ENCODE measurements at places on chromosomes 5 and 9.

DNA sequence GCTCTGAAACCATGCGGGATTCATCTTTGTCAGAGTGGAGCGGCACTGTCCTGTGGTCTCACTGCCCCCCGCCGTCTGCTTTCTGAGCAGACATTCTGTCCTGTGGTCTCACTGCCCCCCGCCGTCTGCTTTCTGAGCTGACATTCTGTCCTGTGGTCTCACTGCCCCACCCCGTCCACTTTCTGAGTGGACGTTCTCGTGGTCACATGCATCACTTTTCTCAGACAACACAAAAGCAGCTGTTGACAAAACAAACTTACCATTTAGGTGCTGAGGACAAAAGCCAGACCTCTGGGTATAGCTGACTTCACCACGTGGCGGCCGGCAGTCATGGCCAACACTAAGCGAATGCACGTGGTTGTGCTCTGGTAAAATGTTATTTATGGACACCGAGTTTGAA, 2.8 kb downstream of the LRRC14B start:
- DNase-seq = no peak

GRCh38 chr5:9924614-9925013, 294.5 kb upstream of the TAS2R1 start:
- DNase-seq = peak; percentile 88

- DNase-seq = no peak
These were observed 112.3 kb upstream of the WWC1 start for GRCh38 chr5:168179192-168179593.

DNA sequence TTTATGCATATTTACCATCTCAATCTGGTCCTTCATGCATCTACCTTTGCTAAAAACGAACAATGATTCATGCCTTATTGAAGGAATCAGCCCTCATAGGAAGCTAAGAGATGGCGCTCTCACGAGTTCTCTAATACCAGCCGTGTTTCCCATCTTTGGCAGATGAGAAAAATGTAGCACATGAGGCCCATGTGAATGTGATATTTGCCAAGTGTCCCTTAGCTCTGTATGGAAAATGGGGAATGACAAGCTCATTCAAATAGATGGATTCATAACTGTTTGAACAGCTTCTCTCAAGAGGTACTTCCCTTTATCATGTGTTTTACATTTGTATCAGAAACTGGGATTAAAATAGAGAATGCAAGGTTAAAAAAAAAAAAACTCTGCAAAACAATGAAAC, 66.1 kb downstream of the TTC39B start:
- no peak for DNase-seq

DNA sequence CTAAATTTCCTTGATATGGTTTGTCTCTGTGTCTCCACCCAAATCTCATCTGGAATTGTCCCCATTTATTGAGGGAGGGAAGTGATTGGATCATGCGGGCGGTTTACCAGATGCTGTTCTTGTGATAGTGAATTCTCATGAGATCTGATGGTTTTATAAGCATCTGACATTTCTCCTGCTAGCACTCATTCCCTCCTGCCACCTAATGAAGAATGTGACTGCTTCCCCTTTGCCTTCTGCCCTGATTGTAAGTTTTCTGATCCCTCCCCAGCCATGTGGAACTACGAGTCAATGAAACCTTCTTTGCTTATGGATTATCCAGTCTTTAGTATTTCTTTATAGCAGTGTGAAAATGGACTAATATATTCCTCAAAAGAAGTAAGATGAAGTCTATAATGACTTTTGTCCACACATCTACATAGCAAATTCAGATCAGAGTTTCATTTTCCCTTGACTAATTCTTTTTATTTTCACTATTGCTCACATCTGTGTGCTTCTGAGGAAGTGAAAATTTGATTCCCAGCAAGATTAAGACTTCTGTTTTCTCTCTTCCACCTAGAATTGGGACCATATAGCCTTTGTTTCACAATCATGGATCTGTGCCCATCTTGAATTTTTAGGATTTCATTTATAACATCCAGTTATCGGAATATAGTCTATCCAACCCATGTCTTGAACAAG, 393.5 kb downstream of the DMAC1 start:
- DNase-seq = no peak

DNA sequence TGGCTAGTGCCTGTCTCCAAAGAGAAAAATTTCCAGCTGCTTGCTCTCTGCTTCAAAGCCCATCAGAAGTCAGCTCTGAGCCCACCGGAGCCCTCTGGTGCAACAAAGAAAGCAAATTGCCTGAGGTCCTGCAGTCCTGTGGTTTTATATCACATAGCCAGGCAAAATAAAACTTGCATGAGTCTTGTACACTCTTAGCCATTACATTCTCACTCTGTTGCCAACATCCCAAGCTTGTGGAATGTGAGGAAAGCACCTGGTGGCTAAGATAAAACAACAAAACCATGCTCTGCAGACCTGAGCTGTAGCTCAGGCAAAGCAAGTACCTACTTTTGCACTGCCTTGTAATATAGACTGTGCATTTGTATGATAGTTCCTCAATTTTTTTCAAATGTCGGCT, 133.7 kb downstream of the GPBP1 start:
- DNase-seq = no peak

GRCh38 chr9:31084350-31084749, 1300.1 kb upstream of the ACO1 start:
- DNase-seq = no peak

GRCh38 chr5:151173711-151174611, 16.4 kb upstream of the ANXA6 start:
- DNase-seq = no peak

DNA sequence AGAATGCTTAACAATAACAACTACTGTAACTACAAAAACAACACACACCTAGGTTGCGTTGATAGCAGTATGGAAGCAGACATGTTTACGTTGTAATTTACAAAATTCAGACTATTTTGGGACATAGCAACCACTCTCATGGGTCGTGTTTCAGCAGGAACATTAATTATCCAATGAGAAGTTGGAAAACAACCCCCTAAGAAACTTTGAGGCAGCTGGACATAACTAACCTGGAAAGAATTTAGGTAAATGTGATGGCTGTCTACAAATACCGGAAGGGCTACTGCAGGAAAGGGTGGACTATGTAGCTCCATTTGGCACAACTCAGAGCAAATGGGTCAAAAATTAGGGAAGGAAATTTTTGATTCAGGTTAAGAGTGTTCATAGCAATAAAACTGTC, 409.3 kb downstream of the ADGRV1 start:
- DNase-seq = no peak

DNA sequence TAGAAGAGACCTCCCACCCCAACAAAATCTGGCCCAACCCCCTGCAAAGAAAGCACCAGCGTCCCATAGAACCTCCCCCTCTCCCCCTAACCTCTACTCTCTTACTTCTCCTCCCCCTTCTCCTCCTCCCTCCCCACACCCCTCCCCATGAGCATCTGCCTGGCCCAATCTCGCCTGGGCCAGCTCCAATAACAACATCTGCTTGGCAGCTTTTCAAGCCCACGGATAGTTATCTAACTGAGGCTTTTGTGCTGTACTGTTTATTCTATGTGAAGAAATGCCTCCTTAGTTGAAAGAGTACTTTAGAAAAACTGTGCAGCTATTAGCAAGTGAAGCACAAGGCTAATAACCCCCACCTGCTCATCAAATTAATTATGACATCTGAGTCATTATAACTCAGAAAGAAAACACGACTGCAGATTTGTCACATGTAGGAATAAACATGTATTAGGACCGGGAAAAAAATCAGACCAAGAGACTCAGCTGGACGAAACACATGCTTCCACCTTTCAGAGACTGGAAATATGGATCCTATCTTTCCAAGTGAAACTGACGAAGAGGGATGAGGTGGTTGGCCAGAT, 42.8 kb downstream of the NFIB start:
- no peak for DNase-seq

- DNase-seq = no peak
These were observed 58.0 kb upstream of the RPL26L1 start for GRCh38 chr5:172901012-172901780.

DNA sequence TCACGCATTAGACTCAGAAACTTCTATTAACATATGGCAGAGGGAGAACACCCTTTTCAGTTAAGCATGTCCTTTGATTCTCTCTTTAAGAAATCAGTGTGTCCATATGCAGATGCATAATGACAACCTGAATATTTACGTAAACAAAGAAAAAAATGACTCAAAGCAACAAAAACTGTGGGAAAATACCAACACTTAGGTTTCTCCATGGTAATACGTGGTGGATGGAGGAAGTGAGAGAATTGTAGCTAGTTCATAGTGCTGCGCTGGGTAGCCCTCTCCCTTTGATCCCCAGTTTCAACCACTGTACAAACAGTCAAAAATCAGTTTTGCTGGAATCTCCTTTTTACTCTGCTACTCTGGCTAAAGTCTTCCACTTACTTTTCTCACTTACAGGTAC, 2.0 kb upstream of the MAP3K1 start:
- DNase-seq = no peak

- no peak for DNase-seq
These were observed 136.5 kb downstream of the PBX3 start for GRCh38 chr9:125883565-125884217.

DNA sequence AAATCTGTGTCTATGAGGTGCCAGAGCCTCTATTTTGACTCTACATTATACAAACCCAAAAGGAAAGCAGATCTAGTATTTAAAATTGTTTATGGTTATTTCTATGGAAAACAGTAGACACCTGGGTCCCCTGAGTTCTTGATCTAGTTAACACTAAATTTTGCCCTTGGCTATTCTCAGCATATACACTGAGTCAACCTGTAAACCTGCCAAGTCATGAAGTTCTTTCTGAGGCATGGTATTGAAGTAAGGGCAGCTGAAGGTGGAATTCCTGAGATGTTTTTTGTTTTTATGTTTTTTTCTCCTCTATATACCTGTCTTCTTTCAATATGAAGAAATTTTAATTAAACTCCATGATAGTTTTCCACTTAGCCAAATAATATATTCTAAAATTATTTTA, 120.2 kb downstream of the PDE4D start:
- no peak for DNase-seq

GRCh38 chr5:40497573-40497972, 182.1 kb upstream of the PTGER4 start:
- no peak for DNase-seq

DNA sequence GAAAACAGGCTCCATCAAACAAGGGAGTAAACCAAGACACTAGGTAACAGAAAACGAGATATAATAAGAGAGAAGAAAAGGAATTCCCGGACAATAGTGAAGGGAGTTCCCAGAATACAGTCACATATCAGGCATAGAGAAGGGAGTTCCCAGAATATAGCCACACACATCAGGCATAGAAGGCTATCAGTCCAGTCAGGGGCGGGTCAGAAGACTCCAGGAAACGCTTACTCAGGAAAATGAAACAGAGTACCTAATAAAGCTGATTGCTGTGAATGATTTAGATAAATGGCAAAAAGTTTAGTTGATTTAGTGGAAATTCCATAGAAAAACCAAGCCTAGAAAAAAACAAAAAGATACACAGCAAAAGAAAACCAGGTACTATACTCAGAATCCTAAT, 4.9 kb downstream of the TOMM5 start:
- no peak for DNase-seq

DNA sequence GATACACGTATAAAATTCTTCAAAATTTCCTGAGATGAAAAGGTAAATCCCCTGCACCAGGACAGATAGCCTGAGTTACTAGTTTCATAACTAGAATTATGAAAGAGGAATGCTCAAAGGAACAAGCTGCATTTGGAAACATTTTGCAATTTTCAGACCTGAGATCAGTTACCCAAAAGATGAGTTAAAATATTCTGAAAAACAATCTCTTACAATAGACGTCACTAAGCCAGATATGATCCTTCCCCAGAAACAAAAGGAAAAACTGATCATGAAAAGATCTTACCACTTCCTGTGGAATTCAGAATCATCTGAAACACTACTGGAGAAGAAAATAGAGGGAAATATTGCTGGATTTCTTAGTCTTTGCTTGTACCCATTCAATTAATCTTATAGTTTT, 204.7 kb downstream of the ARRDC3 start:
- DNase-seq = no peak

GRCh38 chr9:93039976-93040375, 18.5 kb upstream of the SUSD3 start:
- DNase-seq = no peak

DNA sequence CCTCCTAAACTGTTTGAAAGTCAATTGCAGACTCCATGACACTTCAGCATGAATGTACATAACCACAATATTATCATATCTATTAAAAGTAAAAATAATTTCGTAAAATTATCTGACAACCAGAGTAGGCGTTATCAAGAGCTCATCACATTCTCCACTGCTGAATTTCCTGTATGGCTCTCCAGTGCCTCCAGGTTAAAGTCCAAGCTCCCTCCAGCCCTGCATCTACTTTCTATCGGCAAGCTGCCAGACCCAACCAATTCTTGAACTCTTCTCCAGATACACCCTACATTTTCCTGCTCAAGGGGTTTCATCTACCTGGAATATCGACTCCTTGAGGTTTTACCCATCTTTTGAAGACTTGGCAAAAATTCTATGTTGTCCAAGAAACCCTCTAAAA, 74.5 kb upstream of the TBC1D2 start:
- DNase-seq = no peak

GRCh38 chr5:154118893-154119336, 71.6 kb upstream of the GALNT10 start:
- no peak for DNase-seq

DNA sequence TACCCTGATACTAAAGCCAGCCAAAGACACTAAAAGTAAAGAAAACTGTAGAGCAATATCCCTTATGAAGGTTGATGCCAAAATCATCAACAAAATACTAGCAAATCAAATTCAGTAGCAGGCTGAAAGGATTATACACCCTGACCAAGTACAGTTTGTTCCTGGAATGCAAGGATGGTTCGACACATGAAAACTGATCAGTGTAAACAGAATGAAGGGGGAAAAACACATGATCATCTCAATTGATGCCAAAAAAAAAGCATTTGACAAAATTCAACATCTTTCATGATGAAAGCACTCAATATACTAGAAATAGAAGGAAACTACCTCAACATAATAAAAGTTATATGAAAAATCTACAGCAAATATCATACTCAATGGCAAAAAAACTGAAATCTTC, 43.5 kb upstream of the LRRC14B start:
- DNase-seq = no peak

DNA sequence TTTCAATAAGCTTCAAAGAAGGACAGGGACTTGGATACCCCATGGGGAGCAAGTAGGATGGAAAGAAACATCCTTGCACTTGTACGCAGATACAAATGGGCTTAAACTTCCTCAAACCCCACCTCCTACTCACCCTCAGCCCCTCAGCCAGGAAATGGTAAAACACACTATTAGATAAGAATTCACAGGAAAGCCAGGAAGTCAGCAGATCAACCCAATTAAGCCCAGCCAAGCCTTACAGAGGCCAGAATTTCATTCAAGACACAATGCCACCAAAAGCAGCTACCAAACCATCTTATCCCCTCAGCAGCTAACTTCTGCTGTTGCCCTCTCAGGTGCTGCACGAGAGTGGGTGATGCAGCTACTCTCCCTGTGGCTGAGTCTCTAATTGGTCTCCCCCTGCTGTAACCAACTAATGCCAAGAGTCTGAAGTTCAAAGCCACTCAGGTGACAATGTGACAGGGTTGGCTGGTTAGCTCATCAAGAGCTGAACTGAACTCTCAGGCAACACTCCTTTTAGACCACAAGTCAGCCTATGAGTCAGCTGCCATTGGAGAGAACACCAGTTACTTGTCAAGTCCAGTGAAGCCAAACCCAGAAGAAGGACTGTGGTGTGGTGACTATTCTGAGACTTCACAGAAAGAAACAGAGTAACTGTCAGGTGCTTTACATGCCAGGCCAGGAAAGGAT, 201.9 kb downstream of the ZNF608 start:
- no peak for DNase-seq
